Islet precursor cell (in vitro differentiated cells): ENCODE measurements at places on chromosomes 16 and 17.

DNA sequence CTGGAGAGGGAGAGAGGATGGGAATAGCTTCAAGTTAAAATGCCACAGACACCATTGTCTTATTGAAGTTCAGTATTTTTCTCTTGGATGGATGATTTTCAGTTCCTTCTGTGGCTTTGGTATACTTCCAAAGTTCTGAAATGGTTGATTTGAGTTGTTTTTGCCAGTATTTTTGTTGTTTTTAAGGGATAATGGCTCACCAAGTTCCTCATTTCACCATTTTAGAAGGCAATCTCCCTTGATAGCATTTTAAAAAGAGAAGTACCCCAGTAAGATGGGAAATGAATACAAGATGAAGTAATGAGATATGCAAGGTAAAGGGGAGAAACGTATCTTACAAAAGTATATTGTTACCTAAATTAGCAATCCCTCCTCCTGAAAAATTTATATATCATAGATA lies 18.5 kb upstream of the SPDYE4 start:
- DNase-seq: no peak

GRCh38 chr17:27741361-27741861 lies 58.9 kb downstream of the NOS2 start:
- DNase-seq: peak; percentile 50

DNA sequence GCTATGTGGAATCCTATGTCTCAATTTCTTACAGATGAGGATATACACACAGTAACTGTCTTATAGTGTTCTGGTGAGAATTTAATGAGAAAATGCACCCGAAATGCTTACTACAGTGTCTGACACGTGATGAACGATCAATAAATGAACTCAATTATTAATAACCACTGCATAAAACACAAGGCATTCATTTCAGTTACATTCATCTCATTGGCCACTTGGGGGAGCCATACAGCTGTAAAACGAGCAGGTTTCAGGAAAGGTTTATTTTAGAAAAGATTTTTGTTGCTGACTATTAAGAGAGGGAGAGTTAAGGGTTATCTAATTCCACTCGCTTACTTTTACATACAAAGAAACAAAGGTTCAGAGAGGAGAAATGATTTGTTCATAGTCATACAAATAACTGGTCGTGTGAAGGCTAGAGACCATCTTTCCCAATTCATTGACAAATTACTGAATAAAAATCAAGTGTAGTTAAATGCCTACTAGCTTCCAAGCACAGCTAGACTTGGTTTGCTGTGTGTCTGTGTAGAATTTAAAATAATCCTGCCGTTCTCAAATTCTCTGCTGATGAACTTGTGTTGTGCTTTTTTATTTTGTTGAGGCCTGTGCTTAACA lies 160.1 kb downstream of the MAP2K4 start:
- no peak for DNase-seq

- DNase-seq: peak; percentile 85
Observed at GRCh38 chr17:41415833-41416335, 8.5 kb downstream of the KRT37 start.

GRCh38 chr16:11066261-11066870 lies 122.0 kb downstream of the CLEC16A start:
- DNase-seq: no peak

DNA sequence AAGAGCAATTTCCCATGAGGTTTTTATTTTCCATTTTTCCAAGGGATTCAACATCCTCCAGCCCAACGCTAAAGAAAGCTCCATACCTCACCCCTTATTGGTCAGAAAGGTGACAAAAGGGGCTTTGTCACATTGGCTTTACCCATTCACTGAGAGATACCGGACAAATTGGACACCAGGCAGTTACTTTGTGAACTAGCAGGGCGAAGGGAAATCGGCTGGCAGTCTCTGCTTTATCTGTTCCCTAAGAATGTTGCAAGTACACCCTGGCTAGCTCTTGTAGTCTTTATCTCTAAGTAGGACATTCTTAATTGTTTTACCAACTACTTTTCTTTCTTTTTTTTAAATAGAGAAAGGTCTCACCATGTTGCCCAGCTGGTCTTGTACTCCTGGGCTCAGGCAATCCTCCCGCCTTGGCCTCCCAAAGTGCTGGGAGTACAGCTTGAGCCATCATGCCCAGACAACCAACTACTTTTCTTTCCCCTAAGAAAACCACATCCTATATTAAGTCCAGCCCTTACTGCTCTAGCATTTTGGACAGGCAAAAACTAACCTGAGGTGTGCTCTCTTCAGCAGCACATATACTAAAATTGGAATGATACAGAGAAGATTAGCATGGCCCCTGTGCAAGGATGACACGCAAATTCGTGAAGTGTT lies 16.8 kb downstream of the PRPSAP1 start:
- DNase-seq: no peak

DNA sequence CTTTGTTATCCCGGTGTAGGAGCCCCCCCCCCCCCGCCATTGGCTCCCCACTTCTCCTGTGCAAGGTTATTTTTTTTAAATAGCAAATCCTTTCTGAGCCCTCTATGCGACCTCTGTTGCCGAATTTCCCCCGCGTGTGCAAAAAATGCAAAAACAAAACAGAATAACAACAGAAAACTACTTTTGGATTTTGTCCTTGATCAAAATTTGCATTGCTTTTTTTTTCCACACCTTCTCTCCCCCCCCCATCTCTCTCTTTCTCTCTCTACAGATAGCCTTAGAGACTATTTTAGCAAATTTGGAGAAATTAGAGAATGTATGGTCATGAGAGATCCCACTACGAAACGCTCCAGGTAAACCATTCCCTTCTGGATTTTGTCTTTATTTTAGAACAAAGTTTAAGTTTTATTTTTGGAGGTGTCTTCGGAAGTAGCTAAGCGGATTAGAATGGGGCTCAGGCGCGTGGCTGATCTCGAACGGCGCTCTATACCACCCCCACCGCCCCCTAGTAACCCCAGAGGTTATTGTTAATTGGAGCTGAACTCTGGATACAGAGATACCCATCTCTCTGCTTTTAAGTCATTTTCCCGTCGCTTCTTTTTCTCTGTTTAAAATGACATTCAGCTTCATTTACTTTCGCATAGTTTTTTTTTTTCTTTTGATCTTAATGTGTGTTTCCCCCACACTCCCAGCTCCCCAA lies 1.0 kb downstream of the MSI2 start:
- DNase-seq: peak; percentile 50

DNA sequence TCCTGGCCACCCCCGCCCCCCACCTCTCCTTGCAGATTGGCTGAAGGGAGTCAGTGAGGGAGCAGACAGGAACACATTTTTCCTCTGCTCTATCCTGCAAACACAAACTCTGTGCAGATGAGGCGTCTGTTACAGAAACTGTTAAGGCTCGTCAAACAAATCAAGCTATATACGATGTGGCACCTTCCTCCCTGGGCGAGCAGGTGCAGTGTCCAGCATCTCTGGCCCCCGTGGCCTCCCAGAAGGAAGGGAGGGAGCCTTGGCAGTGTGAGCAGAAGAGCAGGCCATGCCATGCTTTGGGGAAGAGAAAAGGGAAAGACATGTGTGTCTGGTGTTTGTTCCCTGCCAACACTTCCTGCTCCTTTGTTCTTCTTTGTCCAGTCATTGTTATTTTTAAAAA lies 267.8 kb downstream of the UTP18 start:
- no peak for DNase-seq

DNA sequence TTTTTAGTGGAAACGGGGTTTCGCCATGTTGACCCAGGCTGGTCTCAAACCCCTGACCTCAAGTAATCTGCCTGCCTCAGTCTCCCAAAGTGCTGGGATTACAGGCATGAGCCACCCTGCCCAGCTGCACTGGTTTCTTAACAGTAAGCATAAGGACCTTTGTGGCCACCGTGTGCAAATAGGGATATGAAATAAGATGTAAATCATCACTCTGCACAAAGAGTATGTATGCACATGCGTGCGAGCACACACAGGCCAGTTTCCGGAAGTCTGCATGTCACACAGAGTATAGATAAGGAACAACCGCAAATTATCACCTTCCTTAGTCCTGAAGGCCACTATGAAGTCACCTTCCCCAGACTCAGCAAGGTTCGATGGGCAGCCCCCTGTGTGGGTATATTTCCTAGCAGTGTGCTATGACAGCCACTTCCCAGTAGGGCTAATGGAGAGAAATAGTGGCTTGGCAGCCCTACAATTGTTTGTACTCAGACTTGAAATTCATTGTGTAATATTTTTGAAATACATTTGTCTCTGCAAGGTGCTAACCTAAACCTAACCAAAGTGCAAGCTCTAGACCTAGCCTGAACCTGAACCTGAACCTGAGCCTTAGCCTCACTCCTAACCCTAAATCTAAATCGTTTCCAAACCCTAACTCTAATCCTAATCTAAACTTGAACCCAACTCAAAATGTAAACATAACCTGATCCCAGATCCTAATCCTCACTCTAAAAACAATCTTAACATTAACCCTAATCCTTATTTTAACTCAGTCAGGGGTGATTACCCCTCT lies 48.4 kb upstream of the SKAP1 start:
- DNase-seq: no peak

DNA sequence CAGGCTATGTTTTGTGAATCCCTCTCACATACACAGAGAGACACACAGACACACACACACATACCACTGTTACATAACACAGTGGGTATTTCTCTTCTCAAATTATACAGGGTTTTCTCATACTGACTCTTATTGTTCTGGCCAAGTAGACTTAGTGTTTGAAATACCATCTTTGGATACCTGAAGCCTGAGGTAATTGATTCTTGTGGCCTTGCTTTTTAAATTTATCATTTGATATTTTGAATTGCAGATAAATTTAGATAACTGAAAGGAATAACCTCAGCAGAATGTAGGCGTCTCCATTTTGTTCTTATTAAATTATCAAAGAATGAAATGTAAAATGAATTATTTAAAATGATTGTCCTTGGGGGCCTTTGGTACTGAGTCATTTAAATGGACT lies 223.8 kb downstream of the LGALS9B start:
- no peak for DNase-seq

GRCh38 chr17:78998311-78999055 lies 11.1 kb downstream of the CANT1 start:
- peak; percentile 53 for DNase-seq

GRCh38 chr17:5896215-5896614 lies 174.0 kb upstream of the WSCD1 start:
- peak; percentile 4 for DNase-seq

DNA sequence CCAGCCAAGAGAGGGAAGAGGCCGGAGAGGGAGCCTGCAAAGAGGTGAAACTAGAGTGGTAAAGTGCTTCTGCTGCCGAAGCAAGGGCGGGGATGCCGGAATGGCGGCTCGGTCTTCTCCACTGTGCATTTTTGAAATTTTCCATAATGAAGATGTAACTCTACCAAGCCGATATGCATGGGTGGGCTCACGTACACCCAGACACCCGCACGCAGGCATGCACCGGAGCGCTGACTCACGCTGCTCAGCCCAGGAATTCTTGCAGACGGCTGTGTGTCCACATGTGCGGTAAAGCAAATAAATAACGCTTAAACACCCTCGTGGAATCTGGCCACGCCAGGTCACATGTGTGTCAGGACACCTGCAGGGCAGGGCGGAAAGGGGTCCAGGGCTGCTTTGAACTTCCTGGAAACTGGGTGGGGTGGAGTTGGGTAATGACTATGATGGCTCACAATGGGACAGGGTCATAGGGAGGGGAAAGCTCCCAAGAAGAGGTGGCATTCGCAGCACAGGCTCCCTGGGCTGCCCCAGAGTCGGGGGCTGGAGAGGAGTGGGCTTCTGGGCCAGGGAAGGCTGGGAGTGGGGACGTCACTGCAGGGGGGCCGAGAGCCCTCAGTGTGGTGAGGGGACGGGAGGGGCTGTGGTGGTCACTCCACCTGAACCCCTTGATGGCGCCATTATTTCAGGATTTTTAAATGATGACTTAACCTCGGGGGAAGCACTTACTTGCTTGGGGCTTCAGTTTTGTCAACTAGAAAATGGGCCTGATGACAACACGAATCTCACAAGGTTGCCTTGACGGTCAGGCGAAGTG lies 265.5 kb downstream of the PARN start:
- peak; percentile 82 for DNase-seq

DNA sequence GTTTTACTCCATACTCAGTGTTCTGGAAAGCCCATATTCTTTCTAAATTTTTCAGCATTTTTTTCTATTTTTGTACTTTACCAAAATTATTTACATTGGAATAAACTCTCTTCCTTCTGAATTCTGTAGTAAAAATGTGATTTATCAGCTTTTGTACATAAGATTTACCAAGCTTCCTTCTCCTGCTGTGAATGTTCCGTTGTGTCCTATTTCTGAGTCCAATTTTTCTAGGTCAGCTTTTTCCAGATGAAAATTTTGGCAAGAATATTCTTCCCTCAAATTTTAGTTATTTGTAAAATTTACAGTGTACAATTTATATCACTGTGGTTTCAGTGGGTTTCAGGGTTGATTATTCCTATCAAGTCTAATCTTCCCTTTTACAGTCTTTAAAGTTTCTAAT lies 27.5 kb downstream of the ASPA start:
- DNase-seq: no peak

- DNase-seq: no peak
Observed at GRCh38 chr16:1907226-1907860, 10.9 kb downstream of the HS3ST6 start.

GRCh38 chr17:21376759-21377690 lies 868 bp downstream of the KCNJ12 start:
- no peak for DNase-seq

- no peak for DNase-seq
Observed at GRCh38 chr17:78947235-78948149, 22.3 kb upstream of the TIMP2 start.

DNA sequence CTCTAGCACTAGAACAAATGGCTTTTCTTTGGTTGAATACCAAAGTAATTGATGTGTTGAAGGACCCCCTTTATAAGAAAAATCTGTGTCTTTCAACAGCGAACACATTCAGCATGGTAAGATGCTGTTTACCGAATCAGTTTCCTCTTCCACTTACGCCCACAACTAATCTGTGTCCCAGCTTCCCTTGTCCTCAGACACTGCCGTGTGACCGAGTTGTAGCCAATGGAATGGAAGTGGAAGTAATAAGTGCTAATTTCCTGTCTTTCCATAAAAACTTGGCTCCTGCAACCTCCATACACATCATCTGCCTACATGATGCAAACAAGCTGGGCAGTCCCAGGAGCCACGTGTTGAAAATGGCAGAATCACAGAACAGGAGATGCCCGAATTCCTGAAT lies 10.4 kb downstream of the CDIPT start:
- DNase-seq: no peak

- DNase-seq: peak; percentile 88
Observed at GRCh38 chr17:32445074-32445415, 735 bp downstream of the PSMD11 start.

GRCh38 chr17:82880620-82881323 lies 41.0 kb upstream of the ZNF750 start:
- no peak for DNase-seq

GRCh38 chr16:11079652-11080187 lies 135.4 kb downstream of the CLEC16A start:
- peak; percentile 93 for DNase-seq

GRCh38 chr17:38735161-38735997 lies 5.2 kb downstream of the CISD3 start:
- DNase-seq: peak; percentile 81

GRCh38 chr17:34252095-34252443 lies 3.0 kb upstream of the CCL2 start:
- DNase-seq: no peak

GRCh38 chr17:42855048-42855596 lies 4.1 kb downstream of the AOC3 start:
- DNase-seq: no peak

GRCh38 chr17:78648293-78648692 lies 71.1 kb upstream of the DNAH17 start:
- DNase-seq: no peak

GRCh38 chr17:70525961-70526360 lies 356.6 kb downstream of the KCNJ2 start:
- DNase-seq: no peak
